ENCODE measurements at places on chromosomes 2 and 18. TPM values are rescaled to one million over a fixed set of nuclear protein-coding genes. Genes with fewer than 3 reads are reported as not detected.
A peak's percentile ranks its signal among the peaks of the same experiment; 100 is the strongest.

DNA sequence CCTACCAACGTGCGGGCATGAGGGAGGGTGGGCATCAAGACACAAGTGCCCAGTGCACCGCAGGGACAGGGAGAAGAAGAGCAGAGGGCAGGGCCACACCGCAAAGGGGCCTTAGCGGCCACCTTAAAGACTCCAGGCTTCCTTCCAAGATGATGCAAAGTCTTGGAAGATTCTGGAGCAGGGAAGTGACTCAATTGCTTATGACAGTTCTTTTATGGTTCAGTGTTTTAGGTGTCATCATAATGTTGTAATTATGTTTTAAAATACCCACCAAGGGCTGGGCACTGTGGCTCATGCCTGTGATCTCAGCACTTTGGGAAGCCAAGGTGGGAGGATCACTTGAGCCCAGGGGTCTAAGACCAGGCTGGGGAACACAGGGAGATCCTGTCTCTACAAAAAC, 44.5 kb upstream of the SEMA4C start:
- H3K27ac ChIP-seq: no peak overlapping the region
- H3K36me3 ChIP-seq: no peaks in the 10 kb centered on the region
- H3K4me1 ChIP-seq: peaks cover 8% of the 10 kb centered on the region
- no peaks in the 10 kb centered on the region for H3K27me3 ChIP-seq
- DNase-seq: no peak

The PTPRN gene
- 1.9 TPM for total RNA-seq

The ALPI gene
- total RNA-seq: not detected

DNA sequence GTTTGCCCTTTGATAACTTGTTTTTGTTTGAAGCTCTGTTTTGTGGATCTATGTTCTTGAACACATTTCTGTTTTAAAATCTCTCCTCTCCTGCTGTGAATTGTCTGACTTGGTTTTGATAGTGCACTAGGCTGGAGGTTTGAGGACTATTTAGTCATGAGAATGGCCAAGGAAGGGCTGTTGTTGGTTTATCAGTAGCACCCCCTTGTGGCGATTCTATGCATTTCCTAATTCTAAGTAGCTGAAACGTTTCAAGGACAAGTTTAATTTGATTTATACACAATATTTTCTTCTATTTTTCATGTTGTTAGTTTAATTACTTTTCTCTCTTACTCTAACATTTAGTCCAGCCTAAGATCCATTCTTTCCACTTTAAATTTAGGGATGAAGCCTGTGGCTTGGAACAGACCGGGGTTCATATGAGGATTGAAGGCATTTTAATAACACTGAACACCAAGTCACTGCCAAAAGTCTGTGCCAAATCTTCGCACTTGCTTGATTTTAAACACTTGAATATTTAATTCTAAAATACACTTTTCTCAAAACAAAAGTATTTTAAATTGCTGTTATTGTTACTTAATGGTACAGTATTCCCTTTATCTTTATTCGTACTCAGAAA, 166.0 kb downstream of the SOCS6 start:
- H3K27me3 ChIP-seq: no peaks in the 10 kb centered on the region
- no peaks in the 10 kb centered on the region for H3K36me3 ChIP-seq
- peaks cover 2% of the 10 kb centered on the region for H3K4me1 ChIP-seq
- peak; percentile 23 for DNase-seq
- no peak overlapping the region for H3K27ac ChIP-seq

GRCh38 chr2:71299507-71299906, 32.1 kb upstream of the ZNF638 start:
- no peak overlapping the region for H3K4me3 ChIP-seq
- no peaks in the 10 kb centered on the region for H3K4me1 ChIP-seq
- no peaks in the 10 kb centered on the region for H3K36me3 ChIP-seq
- no peaks in the 10 kb centered on the region for H3K27me3 ChIP-seq
- no peak overlapping the region for H3K27ac ChIP-seq

DNA sequence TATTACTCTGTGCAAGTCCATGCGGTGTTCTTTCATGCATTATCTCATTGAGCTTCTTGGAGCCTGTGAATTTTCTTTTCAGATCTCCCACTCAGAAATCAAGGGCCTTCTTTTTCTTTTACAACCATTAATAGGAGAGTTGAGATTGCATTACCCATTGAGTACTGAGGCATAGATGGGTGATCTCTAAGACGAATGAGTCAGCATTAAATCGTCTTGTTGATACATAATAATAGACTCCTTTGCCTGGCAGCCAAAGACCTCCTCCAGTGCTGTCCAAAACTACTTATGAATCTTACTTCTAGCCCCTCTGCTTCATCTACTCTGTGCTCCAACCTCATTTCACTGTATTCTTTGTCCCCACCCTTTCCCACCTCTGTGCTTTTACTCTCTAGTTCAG, 180.5 kb downstream of the AGPS start:
- H3K4me1 ChIP-seq: peaks cover 10% of the 10 kb centered on the region
- no peak overlapping the region for H3K27ac ChIP-seq
- no peak overlapping the region for H3K4me3 ChIP-seq
- H3K27me3 ChIP-seq: no peaks in the 10 kb centered on the region

DNA sequence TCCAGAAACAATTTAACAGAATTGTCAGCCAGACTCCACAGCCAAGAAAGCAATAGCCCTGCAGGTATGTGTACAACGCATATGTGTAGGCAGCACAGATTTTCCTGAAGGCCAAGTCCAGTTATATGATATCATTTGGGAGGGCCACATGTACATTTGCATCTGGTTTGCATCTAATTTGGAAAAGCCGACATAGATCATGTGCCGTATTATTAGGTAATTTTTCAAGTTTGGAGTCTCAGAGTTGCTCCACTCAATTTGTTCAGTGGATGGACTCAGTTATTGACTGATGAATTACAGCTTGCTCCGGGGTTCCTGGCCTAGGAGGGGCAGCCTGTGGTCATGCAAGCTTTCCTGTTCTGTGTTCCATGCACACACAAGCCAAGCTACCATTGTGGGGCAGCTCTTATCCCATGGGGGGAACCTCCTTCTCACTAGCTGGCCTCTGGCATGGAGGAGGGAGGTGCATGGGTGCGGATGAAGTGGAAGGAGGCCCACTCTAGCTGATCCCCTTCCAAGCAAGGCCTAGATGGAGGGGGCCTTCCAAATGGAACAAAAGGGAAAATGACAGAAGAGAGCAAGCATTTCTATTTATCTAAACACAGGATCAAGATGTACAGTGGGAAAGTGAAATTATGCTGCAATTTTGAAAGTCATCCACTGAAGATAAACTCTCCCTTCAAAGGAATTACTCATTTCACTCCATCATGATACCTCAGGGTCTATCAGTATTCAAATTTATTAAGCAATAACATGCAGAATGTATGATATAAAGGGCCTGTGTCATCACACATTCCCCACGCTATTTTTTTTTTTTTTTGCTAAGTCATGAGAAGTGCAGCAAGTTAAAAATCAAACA, 202.6 kb upstream of the SMAD2 start:
- no peak overlapping the region for H3K4me3 ChIP-seq
- H3K4me1 ChIP-seq: peaks cover 19% of the 10 kb centered on the region
- no peaks in the 10 kb centered on the region for H3K36me3 ChIP-seq

GRCh38 chr18:77168811-77169311, 36.3 kb upstream of the MBP start:
- H3K27ac ChIP-seq: no peak overlapping the region
- peak; percentile 84 for DNase-seq
- no peaks in the 10 kb centered on the region for H3K36me3 ChIP-seq
- H3K4me3 ChIP-seq: no peak overlapping the region
- no peaks in the 10 kb centered on the region for H3K27me3 ChIP-seq

The DCC gene
- total RNA-seq: not detected

GRCh38 chr2:106845716-106846115, 40.3 kb downstream of the ST6GAL2 start:
- no peaks in the 10 kb centered on the region for H3K27me3 ChIP-seq
- no peak overlapping the region for H3K4me3 ChIP-seq
- DNase-seq: no peak
- H3K4me1 ChIP-seq: peaks cover 47% of the 10 kb centered on the region
- H3K27ac ChIP-seq: peak overlapping the region; percentile 21

DNA sequence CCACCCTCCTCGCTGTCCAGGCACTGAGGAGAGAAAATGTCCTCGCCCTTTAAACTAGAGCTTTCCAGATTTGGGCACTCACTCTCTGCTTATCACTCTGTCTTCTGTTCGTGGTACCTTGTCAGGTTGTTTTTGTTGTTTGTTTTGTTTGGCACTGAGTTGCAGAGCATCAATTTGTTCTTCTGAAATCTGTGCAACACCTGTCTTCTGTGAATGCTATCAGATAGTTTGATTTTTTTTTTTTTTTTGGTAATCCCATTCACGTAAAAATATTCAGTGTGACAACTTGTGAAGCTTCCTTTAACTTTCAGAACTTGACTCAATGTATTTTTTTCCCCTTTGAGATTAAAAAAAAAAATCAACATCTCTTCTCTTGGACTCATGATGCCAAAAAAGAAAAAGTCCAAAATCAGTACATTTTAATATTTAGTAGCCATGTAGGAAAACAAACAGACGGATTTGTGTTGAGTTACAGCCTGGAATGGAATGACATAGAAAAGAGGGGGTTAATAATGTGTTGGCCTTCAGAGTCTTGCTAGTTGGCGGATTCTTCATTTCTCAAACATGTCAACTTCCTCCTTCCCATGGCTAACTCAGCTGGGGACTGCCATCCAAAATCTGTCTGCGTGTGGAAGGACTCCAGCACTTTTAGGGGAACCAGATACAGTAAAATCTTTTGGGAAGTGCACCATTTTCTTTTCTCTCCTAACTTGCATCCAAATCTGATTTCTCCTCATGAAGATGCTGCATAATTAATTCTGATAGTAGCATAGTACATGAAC, 1.6 kb downstream of the TMEM178A start:
- H3K4me3 ChIP-seq: no peak overlapping the region
- H3K27me3 ChIP-seq: no peaks in the 10 kb centered on the region
- no peak for DNase-seq
- no peak overlapping the region for H3K27ac ChIP-seq
- H3K4me1 ChIP-seq: peaks cover 5% of the 10 kb centered on the region
- no peaks in the 10 kb centered on the region for H3K36me3 ChIP-seq

DNA sequence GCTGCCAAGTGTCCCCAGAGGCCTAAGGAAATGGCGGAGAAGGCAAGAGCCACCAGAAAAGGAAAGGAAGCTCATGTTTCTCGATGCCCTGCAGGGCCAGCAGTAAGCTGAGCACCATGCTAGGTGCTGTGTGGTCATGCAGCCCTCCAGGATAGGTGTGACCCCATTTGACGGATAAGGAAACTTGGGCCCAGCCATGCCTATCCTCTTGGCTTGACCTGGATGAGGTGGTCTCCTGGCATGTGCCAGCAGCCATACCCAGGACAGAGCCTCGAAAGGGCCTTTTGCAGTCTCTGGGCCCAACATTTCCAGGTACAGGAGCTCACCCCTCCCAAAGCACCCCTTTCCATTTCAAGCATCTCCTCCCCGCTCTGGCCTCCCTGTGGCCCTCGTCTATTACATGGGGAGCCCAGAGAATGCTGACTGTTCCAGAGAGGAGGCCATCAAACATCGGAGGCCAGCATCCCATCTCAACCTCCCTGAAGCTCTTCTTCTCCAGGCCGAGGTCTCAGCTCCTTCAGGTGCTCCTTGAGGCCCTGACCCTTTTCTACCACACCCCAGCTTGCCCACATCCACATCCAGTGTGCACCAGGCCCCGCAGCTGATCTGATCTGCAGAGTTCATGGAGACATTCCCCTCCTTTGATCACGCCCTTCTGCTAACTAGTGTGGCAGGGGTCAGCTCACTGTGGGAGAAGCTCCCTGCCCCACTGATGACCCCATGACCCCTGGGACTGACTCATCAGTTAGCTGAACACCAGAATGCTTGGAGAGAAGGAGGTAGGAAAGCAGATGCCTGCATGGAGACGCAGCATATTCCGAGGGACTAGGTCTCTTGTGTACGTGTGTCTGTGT, 208.4 kb downstream of the TNS1 start:
- no peak overlapping the region for H3K4me3 ChIP-seq
- no peaks in the 10 kb centered on the region for H3K27me3 ChIP-seq
- peaks cover 4% of the 10 kb centered on the region for H3K4me1 ChIP-seq
- DNase-seq: no peak
- H3K36me3 ChIP-seq: no peaks in the 10 kb centered on the region

The GLS gene
- 274 TPM for total RNA-seq

GRCh38 chr2:56250153-56250729, 66.5 kb downstream of the CCDC85A start:
- H3K4me3 ChIP-seq: no peak overlapping the region
- H3K36me3 ChIP-seq: no peaks in the 10 kb centered on the region
- no peaks in the 10 kb centered on the region for H3K27me3 ChIP-seq
- H3K4me1 ChIP-seq: peaks cover under 1% of the 10 kb centered on the region

GRCh38 chr2:101007415-101008345, 5.6 kb downstream of the RPL31 start:
- no peaks in the 10 kb centered on the region for H3K27me3 ChIP-seq
- no peak for DNase-seq
- no peak overlapping the region for H3K27ac ChIP-seq
- peaks cover 9% of the 10 kb centered on the region for H3K4me1 ChIP-seq
